ENCODE measurements at places on chromosomes 4 and X. TPM values are rescaled to one million over a fixed set of nuclear protein-coding genes. Genes with fewer than 3 reads are reported as not detected.

DNA sequence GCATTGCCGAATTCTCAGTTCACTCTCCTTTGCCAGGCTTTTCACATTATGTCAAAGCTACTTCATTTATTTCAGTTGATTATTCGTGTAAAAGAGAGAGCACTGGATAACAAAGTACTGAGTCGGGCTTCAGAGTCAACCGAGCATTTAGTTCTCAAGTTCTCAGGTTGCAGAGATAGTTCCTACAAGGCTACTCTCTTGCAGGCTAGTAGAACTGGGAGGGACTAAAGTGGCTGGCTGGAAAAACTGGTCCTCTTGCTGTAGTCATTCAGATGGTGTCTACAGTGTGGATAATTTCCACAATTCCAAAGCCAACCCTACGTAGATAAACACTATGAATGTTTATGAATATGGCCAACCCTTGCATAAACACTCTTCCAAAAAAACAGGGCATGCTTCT is 4.6 kb upstream of the CCNG2 start:
- no peak for DNase-seq

- no peak for DNase-seq
These were observed 106.2 kb upstream of the KLF8 start for GRCh38 chrX:56125946-56126345.

DNA sequence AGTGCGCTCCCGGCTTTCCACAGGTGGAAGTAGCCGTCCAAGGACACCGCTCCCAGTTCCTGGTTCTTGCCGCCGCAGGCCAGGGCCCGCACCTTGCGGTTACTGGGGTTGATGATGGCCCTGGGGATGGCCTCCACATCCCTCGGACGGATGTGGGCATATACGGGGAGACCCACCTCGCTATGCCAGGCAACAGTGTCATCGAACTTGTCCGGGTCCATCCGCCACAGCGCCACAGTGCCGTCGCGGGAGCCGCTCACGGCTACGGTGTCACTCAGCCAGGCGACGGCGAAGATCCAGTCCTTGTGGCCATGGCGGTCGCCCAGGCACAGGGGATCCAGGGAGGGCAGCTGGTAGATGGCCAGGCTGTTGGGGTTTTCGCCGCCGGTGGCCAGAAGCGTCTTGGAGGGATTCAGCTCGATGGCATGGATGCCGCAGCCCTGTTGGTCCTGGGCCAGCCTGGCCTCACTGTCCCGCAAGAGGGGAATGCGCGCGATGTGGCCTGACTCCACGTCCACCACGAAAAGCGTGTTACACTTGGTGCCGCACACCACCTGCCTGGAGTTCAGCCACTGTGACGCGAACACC is 795 bp downstream of the DCAF12L1 start:
- no peak for DNase-seq

- no peak for DNase-seq
These were observed at the start of gene KLHL34 for GRCh38 chrX:21658152-21658737. KLHL34 (minus strand) TSS chrX:21658330; CDS start chrX:21657788, 542 bp downstream.

SLC2A9 gene
- 8.6 TPM for polyA plus RNA-seq

REST gene
- polyA plus RNA-seq: 12.4 TPM

CITED1 gene
- polyA plus RNA-seq: 1.3 TPM
